ENCODE measurements at places on chromosomes 6 and 20.

- peak; percentile 3 for DNase-seq
Measured at GRCh38 chr6:163180874-163181541, 233.5 kb upstream of the QKI start.

DNA sequence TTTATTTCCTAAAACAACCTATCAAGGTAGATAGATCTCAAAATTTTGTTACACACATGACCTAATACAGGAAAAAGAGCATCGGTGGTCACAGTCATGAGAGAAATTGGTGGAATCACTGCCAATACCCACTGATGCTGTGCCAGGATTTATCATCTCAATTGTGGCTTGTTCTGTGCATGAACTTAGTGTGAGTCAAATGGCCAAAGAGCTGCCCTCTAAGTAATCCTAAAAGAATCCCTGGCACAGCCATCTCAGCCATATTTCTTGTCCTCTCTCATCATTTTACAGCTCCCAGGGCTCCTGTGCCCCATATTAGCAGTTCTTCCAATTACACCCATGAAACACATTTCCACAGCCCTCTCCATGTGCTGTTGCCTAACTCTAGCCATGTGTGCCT is 6.1 kb downstream of the GSTA5 start:
- DNase-seq: no peak

DNA sequence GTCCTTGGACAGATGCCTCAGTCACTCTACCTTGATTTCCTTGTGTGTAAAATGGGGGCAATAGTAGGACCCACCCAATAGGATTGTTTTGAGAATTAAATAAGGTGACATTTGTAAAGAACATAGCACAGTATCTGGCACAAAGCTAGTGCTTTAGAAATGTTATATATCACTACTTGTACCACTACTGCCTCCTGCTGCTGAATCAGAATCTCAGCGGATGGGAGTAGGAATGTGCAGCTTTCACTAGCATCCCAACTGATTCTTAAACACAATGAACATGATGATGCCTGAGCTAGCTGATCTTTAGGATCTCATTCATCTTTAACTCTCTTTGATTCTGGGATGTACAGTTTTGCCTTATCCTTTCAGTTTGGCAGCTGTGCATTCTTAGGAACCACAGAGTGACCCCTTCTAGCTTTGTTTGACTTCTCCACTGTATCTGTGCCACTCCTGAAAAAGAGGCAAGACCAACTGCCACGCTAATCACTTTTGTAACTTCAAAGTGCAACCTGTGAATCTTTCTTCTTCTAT is 7.2 kb downstream of the PBOV1 start:
- no peak for DNase-seq

DNA sequence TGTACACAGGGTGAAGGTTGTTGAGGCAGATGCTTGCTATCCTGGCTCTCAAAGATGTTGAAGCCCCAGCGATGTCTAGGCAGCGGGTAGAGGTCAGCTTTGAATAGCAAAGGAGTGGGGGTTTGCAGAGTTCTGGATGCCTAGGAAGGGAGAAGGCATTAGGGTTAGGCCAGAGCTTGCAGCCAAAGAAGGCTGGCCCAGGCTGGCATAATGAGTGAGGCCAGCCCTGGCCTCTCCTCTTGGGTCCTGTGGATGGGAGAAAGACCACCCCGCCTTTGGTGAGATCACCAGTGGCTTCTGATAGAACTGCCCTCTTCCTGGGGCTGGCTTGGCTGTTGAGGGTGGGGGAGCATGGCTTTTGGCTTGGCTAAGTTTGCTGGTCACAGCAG is 406 bp upstream of the WFDC5 start:
- no peak for DNase-seq

DNA sequence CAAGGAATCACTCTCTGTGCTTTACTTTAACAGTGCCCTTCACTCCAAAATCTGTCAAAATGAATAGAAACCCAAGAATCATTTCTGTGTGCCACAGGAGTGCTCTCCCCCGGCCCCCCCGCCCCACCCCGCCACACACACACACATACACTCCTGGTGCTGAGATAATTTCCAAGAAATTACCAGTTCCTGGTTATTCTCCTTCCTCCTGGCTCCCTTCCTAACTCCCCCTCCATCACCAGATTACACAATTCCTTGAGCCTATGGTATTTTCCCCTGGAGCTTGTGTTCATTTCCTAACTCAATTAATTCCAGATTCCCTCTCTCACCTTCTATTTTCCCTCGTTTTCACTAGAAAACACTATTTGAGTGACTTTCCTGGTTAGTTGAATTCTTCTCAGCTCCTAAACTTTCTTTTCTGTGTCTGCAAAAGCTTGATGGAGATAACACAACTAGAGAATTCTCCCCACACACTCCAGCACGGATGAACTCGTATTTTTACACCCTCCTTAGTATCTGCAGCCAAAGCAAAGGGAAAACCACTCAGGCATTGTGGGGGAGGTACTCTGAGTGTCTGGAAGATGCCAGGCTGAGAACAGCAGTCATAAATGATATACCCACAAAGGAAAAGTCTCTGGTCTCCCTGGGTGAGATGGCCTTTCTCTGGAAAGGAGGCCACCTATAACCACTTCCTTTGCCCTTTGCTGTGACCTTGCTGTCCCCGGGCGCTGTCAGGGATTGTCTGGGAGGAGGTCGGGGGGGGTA is 1.9 kb upstream of the SLC24A3 start:
- no peak for DNase-seq

- DNase-seq: no peak
Measured at GRCh38 chr20:61580958-61581824, 329.1 kb downstream of the CDH4 start.

DNA sequence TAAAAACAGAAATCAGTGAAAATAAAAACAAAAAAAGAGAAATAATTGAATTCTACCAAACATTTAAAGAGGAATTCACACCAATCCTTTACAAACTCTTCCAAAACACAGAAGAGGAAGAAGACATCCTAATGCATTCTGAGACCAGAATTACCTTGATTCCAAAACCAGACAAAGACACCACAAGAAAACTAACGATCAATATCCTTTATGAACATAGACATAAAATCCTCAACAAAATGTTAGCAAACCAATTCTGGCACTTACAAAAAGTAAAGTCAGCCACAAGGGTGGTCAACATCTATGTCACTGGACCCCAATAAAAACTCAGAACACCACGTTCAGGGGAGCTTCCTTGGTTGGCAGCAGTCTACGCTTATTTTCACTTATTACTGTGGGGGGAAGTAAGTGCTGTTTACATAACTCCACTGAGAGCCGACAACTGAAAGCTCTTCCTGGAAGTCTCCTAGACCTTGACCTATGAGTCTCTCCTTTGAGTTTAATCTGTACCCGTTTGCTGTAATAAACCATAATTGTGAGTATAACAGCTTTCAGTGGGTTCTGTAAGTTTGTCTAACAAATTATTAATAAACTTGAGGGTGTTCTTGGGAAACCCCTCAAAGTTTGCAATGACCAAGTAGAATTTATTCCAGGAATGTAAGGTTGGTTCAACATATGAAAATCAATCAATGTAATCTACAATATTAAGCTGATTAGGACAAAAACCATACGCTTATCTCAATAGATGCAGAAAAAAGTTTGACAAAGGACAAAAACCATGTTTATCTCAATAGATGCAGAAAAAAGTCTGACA is 24.5 kb downstream of the GZF1 start:
- DNase-seq: peak; percentile 8

DNA sequence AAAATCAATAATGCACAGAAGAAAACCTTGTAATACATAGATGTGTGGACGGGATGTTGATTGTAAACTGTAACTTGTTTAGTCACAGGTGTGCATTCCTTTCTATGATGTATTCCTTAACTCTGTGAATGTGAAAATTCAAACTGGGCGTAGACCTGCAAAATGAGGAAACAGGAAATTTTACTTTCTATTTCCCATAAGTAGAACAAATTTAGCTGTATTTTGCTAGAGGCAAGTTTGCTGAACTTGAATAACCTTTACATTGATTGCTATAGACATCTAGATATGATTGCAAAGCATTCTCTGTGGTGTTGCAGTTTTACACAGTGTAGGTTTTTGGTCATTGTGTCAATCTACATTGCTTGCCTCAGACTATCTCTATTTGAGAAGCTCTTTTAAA is 368.4 kb upstream of the MAN1A1 start:
- no peak for DNase-seq

- no peak for DNase-seq
Measured at GRCh38 chr6:155212106-155212505, 51.7 kb upstream of the CLDN20 start.

DNA sequence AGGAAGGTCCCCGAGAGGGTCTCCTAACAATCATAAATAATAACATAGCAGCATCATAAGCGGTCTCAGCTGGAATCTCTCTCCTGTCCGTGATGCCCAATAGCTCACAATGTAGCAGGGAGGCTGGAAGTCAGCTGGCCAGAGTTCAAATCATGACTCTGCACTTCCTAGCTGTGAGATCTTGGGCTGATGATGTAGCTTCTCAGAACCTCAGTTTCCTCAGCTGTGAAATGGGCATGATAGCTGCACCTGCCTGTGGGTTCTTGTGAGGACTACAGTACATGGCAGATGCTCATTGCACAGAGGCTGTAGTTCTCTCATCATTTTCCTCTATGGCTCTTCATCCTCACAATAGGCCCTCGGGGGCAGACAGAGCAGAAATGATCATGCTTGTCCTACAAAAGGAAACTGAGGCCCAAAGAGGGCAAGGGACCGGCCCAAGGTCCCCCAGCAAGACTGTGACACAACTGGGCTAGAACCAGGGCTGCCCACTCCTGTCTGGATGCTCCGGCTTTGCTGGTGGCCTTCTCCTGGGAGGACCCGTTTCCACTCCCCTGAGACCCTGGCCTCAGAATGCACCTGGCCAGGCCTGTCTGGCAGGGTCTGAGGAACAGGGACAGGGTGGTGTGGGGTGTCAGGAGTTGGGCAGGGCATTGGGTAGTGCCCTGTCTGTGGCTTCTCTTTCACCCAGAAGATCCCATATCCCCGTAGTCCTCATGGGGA is 17.7 kb downstream of the SLC12A5 start:
- DNase-seq: no peak

DNA sequence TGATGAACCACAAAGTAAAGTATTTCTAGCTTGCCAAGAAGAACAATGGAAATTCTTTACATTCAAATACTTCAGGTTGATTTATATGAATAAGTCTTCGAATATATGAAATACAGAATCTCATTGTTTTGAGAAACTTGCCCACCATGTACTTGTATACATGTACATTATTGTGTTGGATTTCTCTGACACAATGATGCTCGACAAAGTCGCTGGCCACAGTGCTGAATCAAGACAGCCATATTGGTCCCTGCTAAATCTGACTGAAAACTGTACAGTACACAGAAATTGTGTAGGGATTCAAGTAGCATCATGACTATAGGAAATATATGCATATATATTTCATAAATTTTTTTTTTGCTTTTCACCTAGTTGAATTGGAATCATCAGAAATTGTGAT is 13.1 kb upstream of the LIN28B start:
- no peak for DNase-seq

- DNase-seq: peak; percentile 69
Measured at GRCh38 chr6:22023937-22024336, 272.9 kb downstream of the PRL start.

- no peak for DNase-seq
Measured at GRCh38 chr6:21597801-21598673, 4.5 kb downstream of the SOX4 start.

DNA sequence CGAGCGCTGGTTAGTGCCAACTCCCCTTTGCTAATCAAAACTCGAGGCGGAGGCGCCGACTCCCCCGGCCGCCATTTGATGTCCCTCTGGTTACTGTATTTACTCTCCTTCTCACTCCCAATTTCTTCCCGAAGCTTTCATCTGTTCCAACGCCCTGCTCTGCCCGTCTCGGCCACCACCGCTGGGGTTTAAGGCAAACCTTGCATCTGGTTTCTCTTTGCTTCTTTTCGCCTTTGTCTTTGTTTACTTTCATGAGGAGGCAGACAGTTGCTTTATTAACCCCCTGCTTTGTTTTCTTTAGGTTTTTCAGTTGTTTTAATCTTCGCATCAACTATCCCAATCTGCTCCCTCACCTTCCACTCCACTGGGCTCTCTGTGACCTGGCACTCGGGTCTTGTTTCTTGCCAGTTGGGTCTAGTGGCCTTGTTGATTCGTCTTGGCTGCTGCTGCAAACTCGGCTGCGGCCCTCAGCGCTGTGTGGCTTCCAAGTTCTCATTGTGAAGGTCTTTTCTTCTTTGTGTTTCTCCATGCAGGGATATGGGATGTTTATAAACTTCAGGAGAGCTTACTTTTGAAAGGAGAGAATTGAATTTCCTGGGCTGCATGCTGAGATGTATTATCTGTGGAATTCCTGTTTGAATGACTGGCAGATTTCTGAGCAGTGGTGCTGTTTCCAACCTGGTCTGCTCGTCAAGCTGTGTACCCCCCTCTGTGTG is 155.1 kb downstream of the CDC5L start:
- DNase-seq: no peak

Data from CMK (cell line).